A673 (cell line): ENCODE measurements at places on chromosomes 7 and 10. TPM values are rescaled to one million over a fixed set of nuclear protein-coding genes. Genes with fewer than 3 reads are reported as not detected.

DNA sequence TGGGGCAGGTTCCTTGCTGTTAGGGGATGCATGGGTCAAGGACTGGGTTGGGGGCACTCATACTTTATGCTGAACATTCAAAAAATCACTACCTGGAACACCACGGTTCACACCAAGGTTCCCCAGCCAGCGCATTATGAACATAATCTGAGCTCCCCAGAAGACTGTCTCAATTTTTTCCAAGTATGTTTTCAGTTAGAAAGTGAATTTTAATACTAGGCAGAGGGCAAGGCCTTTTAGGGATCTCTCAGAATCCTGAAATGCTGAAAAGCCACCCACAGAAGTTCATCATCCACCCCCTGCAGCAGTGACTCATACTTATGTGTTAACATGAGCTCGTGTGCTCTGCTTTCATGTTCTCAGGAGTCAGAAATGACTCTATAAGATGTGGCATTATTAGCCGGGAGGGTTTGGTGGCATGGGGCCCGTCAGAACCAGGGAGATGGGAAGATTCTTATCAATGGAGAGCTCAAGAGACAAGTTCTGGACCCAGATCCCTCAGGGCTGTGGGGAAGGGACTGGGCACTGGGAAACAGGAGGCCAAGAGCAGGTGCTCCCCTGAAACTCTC lies 185.2 kb upstream of the ITGB1 start:
- no peak overlapping the region for H3K4me3 ChIP-seq
- peak; percentile 67 for DNase-seq
- H3K27me3 ChIP-seq: no peaks in the 10 kb centered on the region
- H3K4me1 ChIP-seq: peaks cover 3% of the 10 kb centered on the region
- no peaks in the 10 kb centered on the region for H3K36me3 ChIP-seq

PYROXD2 gene
- 4.0 and 6.8 TPM in 2 replicates for total RNA-seq

GRCh38 chr7:81684514-81685269 lies 85.2 kb downstream of the HGF start:
- peaks cover 16% of the 10 kb centered on the region for H3K4me1 ChIP-seq
- no peak overlapping the region for H3K27ac ChIP-seq
- H3K4me3 ChIP-seq: no peak overlapping the region
- DNase-seq: peak; percentile 99
- H3K36me3 ChIP-seq: no peaks in the 10 kb centered on the region

- no peak overlapping the region for H3K27ac ChIP-seq
- no peak for DNase-seq
- H3K4me1 ChIP-seq: no peaks in the 10 kb centered on the region
- no peaks in the 10 kb centered on the region for H3K36me3 ChIP-seq
These were observed 400.6 kb upstream of the IGFBP3 start for GRCh38 chr7:46321556-46322205.

GRCh38 chr10:25839683-25840082 lies 94.3 kb upstream of the MYO3A start:
- H3K27ac ChIP-seq: no peak overlapping the region
- H3K4me3 ChIP-seq: no peak overlapping the region
- peaks cover 4% of the 10 kb centered on the region for H3K4me1 ChIP-seq
